ENCODE measurements at places on chromosomes 1 and 21.

DNA sequence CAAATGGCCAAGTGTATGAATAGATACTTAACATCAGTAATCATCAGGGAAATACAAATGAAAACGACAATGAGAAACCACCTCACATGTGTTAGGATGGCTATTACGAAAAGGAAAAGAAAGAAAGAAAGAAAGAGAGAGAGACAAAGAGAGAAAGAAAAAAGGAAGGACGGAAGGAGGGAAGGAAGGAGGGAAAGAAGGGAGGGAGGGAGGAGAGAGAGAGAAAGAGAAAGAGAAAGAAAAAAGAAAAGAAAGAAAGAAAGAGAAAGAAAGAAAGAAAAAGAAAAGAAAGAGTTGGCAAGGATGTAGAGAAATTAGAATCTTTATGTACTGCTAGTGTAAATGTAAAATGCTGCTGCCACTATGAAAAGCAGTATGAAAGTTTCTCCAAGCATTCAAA is 90.7 kb upstream of the DPT start:
- no peak for DNase-seq

- no peak for DNase-seq
Observed at GRCh38 chr21:46556802-46557201, 48.1 kb downstream of the S100B start.

GRCh38 chr1:32179193-32179442 is 357 bp upstream of the TXLNA start:
- DNase-seq = no peak

DNA sequence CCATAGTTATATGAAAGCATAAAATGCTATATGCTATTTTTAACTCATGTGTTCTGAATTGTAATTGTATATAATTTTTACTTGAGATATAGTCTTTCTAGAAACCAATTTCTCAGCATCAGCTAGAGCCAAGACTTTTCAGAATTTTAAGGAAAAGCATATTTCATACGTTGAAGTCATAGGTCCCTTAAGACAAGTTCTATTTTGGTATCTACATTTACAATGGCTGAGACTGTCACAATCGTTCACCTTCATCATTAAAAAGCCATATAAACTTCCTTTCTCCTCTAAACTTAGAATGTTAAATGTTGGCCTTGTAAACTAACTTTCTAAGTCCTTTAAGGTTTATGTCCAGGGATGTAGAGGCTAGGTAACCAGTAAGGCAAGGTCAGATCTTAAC is 104.1 kb downstream of the LRRC40 start:
- DNase-seq = no peak

- DNase-seq = no peak
Observed at GRCh38 chr1:155195201-155196102, 12.2 kb downstream of the THBS3 start.

GRCh38 chr1:10691740-10692125 is 104.7 kb downstream of the CASZ1 start:
- DNase-seq = no peak

DNA sequence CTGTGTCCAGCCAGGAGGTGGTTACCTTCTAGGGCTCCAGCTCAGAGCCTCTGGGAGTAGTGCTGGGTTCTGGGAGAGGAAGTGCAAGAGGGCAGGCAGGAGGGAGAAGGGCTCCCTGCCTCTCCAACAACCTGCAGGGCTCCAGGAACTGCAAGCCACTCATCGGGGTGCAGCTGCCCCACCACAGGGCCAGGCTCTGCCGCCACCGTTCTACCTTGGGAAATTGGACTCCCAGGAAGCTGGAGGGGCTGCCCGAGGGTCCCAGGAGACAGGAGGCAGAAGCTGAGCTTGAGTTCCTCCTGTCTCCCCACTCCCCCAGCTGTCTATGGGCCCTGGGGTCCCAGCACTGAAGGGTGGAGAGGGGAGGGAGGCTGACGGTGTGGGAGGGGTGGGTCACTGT is 7.4 kb upstream of the PRDM16 start:
- DNase-seq = no peak

GRCh38 chr1:207962716-207963426 is 51.9 kb upstream of the CD34 start:
- DNase-seq = peak; percentile 44

DNA sequence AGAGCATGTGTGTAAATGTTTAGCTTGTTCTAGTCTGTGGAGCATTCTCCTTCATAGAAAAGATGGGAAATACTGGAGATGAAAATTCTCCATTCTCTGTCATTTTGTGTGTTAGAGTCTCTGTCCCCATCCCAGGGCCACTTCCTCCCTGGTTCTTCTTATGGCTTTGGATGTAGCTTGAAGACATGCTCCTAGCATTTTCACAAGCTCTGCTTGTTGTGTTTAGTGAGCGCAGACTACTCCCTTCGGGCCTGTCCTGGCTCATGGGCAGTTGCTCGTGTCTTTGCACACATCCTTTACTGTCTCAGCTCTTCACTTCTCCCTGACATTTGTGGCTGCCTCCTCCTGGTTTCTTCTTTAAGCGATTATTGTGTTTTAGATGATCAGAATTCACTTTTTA is 30.4 kb downstream of the MAPKAPK2 start:
- DNase-seq = no peak

- DNase-seq = no peak
Observed at GRCh38 chr21:33760641-33761440, 118.5 kb downstream of the ITSN1 start.

- no peak for DNase-seq
Observed at GRCh38 chr1:9246215-9246614, 11.6 kb downstream of the H6PD start.

DNA sequence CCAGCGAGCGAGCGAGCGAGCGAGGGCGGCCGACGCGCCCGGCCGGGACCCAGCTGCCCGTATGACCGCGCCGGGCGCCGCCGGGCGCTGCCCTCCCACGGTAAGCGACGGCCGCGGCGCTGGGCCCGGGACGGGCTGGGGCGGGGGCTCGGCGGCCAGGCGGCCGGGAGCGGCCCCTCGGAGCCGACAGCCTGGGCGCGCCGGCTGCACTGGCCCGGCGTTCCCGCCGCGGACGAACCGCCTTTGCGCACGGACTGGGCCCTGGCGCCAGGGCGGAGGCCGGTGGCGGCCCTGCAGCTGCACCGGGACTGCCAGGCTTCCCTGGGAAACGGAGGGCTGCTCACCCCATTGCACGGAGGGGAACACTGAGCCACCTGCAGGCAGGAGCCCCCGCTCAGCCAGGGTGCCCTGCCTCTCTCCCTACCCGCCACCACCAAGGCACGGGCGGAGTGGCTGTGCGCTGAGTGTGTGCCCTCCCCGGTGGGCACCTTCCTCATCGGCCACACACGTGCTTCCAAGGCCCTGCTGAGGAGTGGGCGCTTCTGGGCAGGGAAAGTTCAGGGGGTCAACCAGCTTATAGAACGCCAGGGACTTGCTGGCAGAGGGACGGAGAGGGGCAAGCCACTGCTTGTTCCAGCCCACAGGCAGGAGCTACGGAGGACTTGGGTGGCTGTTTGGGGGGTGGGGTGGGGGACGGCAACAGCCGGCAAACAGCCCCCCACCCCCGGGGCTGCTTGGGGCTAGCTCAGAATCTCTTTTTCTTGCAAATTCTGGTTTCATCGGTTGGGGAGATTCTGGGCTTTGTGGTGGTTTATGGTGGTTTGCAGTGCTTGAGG is 532 bp downstream of the CSF1 start:
- no peak for DNase-seq

DNA sequence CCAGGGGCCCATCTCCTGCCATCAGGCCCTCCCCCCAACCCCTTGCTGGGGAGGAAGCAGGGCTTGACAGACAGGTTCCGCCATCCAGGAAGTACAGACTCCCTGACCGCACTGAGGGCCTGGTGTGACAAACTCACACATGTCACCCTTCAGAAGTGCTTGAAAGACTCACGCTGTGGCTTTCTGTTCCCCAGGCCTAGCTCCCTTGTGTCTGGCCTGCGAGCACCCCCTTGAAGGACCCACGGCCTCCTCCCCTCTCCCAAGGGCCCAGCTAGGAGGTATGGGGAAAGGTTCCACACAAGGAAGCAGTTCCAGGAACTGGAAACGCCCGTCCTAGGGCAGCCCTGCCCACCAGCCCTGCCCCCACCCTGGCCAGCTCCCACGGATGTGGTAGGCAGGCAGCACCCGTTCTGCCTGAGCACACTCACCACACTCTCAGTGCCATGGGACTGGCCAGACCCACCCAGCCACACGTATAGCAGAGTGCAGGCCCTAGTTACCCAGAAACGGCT is 26.7 kb downstream of the SLC2A1 start:
- DNase-seq = peak; percentile 94

DNA sequence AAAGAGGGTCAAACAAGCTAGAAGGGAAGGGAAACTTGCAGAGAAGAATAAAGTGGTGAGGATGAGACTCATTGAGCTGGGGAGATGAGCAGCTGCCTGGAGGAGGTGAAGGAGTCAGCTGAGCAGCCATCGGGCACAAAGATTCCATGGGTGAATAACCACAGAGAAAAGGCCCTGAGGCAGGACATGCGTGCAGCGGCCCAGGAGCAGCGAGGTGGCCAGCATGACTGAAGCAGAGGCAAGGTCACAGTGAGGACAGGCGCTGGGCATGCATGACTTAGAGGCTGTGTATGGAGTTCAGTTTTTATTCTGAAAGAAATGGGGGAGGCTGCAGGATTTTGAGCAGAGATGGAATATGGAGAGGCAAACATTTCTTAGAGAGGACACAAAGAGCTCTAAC is 24.9 kb downstream of the OLFML2B start:
- no peak for DNase-seq

DNA sequence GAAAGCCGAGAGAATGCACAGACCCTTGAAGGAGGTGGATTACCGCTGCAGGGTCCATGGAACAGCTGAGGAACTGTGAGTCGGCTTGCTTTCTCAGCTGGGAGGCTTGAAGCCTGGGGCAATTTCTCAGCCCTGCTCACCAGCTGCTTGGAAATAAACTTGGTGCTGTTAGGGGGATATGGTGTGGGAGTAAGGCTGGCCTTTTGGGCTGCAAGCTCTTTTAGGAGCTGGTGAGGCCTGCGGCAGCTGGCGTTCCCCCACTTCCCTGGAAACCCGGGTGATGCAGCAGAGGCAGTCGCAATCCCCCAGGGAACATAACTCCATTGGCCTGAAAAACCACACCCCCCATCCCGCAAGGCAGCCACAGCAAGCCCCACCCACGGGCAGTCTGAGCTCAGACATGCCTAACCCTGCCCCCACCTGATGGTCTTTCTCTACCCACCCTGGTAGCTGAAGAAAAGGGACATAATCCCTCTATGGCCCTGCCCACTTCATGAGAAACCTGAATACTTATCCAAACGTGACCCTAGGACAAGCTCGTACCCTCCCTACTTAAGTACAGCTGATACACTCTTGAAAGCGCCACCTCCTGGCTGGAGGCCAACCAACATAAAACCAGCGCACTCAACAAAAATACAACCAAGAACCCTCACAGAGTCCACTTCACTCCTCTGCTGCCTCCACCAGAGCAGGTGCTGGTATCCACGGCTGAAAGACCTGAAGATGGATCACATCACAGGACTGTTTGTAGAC is 1995.8 kb downstream of the NCAM2 start:
- no peak for DNase-seq

DNA sequence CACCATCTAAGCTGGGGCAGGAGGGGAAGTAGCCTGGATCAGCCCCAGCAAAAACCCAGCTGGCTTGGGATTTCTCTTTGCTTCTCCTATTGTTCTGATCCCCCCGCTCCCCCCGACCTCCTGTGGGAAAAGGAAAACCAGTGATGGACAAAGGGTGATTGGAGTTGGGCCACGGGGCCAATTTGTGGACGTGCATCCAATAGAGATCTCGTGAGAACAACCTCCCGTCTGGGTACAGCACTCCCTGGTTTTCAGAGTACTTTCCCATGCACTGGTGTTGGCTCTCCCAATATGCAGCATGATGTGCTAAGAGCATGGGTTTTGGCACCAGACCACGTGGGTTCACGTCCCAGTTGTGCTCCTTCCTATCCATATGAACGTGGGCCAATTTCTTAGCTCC is 9.0 kb downstream of the BLACAT1 start:
- DNase-seq = no peak

DNA sequence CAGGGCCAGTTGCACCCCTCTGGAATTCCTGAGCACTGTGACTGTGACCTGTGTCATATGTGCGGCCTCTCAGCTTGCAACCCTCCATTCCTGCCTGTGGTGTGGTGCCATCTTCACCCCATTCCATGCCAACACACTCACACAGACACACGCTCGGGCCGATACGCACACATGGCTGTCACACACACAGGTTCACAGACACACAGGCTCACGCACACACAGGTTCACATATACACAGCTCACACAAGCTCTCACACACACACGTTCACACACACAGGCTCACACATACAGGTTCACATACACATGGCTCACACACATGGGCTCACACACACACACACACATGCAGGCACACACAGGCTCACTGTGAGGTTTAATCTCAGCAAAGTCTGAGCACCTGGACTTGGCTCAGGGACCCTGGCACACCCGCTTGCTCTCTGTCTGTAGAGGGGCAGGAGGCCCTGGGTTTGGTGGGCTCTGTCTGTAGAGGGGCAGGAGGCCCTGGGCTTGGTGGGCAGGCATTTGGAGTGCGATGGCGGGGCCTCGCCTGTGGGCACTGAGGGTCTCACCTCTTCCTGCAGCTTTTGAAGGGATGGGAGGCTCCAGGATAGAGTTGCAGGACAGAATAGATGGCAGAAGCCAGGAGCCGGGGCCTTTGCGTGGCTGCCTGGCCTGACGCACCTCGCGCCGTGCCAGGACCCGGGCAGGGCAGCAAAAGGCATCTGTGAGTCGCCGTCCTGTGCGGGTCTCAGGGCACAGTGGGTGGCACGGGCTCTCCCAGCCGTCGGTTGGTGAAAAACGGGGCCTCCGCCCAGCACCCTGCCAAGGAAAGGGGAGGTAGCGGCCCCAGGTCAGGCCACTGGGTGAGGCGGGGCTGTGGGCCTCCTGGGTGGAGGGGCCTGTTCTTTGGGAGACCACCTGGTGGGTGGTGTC is 17.1 kb downstream of the COL18A1 start:
- DNase-seq = no peak

- DNase-seq = no peak
Observed at GRCh38 chr1:31872658-31873636, 57.1 kb upstream of the SPOCD1 start.

DNA sequence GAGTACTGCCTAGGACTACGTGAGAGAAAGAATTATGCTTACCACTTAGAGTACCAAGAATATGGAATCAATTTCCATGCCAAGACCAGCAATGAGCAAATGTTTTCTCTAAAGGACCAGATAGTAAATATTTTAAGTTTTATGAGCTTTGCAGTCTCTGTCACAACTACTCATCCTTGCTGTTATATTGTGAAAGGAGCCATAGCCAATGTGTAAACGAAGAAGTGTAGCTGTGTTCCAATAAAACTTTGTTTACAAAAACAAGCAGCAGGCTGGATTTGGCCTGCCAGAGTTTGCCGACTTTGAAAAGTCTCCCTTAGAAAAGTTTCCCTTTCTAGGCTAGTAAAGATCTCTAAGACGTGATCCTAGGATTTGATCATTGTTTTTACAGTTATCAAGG is 128.8 kb downstream of the PDE4B start:
- DNase-seq = no peak
